Cardiac septum (tissue), 1 donor: ENCODE measurements at places on chromosomes 5 and 9. TPM values are rescaled to one million over a fixed set of nuclear protein-coding genes. Genes with fewer than 3 reads are reported as not detected.
A peak's percentile ranks its signal among the peaks of the same experiment; 100 is the strongest.

DNA sequence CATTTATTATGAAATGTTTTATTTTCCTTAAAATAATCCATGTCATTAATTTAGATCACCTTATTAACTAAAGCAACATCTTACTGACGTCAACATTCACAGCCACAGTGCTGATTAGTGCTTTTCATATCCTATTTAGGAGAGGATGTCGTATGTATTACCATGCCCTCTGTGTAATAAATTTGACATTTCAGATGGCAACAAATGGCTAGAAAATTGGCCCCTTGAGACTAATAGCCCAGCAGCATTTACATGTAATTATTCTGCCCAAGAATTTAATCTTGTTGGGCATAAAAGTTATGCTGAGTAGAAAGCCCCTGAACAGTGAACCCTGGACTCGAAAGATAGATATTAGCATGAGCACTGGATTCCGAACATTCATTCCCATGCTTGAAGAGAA, 391.2 kb downstream of the PRELID2 start:
- DNase-seq: no peak

INSL4 gene
- total RNA-seq: not detected

- DNase-seq: no peak
Observed at GRCh38 chr5:2111569-2112105, 228.9 kb upstream of the IRX4 start.

RELL2 gene
- 0.70 TPM for total RNA-seq

ELOVL7 gene
- total RNA-seq: 0.97 TPM

KCNT1 gene
- 1.2 TPM for total RNA-seq

DNA sequence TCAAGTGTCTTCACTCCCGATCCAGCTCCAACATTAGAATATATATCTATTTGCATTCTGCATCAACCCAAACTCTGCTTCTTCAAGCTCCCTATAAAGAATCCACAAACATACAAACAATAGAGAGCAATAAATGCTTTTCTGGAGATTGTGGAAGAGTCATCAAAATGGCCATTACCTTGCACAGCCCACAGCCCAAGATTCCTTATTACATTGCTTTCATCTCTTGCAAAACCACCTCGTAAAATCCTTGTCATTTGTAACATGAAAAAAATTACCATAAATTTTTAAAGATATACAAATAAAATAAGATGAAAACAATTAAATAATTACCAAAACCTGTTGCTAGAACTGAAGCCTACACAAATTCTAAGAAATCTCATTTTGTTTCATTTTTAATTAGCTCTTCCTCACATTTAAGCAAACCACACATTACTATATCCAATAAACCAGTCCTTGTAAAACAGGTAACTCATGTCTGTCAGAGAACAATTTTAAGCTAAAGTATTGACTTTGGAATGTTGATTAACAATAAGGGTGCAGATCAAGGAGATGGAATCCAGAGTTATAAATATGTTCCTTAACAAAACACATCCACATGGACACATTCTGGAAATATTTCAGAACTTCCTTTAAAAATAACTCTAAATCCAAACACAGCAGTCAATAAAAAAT, 7.1 kb downstream of the SPINK9 start:
- DNase-seq: no peak

DNA sequence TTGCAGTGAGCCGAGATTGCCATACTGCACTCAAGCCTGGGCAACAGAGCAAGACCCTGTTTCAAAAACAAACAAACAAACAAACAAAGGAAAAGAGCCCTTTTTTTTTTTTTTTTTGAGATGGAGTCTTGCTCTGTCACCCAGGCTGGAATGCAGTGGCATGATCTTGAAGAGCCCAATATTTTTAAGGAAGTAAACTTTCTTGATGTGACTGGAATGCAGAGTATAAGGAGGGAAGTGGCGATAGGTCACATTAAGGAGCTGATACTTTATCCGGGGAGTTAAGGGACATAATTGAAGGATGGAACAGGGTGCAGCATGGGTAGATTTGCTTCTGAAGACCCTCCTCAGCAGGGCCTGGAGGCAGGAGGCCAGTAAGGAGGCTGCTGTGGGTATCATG, 13.0 kb downstream of the NAIF1 start:
- DNase-seq: no peak

DNA sequence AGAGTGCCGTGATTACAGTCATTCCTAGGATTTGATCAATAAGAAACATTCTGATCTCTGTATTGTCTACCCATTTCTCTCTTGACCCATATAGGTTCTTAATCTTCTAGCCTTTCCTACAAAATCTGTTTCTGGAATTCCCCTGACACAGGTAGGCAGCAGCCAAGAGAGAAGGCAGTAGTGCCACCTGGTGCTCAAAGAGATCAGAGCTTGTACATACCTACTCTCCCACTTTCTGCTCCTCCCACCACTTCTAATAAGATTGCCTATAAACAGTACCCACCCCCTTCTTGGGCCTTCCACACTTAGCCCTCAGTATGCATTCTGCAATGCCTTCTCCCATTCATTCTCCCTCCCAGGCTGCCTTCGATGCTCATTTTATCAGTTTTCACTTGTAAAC, 117.4 kb upstream of the RORB start:
- no peak for DNase-seq

LEAP2 gene
- 2.2 TPM for total RNA-seq

GRCh38 chr9:85716031-85716877, 25.5 kb downstream of the AGTPBP1 start:
- DNase-seq: no peak

CDX1 gene
- 0.16 TPM for total RNA-seq

DNA sequence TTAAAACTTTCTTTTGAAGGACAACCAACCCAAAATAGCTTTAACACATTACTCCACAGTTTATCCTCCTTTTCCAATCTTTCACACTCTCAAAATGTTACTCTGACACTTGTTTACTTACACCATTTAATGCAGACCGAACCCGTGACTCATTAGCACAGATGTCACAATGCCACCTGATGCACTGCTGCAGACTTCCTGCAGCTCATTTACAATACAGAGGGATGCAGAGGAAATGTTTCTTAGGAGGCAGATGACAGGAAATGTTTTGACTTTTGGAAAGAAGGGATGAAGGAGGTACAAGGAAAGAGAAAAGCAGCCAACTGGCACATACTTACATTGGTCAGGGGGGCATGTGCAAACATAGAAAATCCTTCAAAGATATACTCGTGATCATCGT, 39.0 kb downstream of the DROSHA start:
- no peak for DNase-seq

CDH9 gene
- total RNA-seq: not detected

PCDHA9 gene
- total RNA-seq: 0.03 TPM

DNA sequence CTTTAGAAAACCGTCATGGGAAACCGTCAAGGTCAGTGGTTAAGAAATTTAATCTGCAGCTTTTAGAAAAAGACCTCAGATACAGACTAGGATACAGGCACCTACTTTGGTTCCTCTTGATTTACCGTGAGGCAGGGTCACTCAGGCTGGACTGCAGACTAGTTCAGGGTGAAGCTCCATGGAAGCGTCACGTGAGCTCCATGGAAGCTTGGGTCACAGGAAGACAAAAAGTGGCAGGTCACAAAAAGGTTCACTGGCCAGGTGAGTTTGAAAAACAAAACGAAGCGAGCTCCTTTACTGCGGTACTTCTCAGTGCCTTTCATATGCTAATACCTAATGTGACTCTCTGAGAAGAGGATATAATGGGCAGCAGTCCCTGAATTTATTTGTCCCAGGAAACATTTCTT, 43.0 kb downstream of the PRRC2B start:
- no peak for DNase-seq

PCDHB12 gene
- 1.1 TPM for total RNA-seq

GRCh38 chr5:59873113-59873512, 20.4 kb downstream of the PDE4D start:
- no peak for DNase-seq

DNA sequence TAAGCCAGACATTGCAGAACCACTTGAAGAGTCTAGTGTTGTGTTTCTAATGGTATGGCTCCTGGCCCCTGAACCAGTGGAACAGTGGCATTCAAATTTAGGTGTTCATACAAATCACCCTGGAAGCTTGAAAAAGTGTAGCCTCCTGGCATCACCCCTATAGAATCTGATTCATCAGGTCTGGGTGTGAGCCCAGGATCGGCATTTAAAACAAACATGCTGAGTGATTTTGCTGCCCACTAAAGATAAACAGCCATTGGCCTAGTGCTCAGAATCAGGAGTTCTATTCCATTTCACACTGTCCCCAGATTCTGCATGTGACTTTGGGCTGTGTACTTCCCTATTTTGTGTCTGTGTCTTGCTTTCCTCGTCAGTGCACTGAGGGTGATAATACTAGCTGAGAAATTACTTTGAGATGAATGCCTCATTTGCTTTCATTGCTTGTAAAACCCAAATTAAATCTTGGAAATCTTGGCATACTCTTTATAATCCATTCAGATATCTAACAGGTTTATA, 241.5 kb upstream of the CLINT1 start:
- no peak for DNase-seq

DNA sequence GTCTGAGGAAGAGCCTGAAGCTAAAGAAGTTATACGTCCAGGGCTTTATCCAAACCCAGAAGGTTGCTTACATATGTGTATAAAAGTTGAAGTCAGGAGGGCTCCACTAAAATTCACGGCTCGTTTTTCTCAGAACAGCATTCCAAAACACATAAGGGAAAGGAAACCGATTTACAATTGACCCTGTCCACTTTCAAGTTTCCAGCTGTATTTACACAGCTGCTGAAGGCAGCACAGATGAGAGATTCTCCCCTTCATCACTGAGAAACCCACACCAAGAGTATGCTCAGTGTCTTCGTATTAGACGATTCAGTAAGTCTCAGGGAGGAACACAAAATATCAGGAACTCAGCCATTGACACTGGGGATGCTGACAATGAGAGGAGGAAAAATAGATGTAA, 5.9 kb upstream of the NREP start:
- DNase-seq: no peak

MARCHF11 gene
- total RNA-seq: 1.3 TPM

DNA sequence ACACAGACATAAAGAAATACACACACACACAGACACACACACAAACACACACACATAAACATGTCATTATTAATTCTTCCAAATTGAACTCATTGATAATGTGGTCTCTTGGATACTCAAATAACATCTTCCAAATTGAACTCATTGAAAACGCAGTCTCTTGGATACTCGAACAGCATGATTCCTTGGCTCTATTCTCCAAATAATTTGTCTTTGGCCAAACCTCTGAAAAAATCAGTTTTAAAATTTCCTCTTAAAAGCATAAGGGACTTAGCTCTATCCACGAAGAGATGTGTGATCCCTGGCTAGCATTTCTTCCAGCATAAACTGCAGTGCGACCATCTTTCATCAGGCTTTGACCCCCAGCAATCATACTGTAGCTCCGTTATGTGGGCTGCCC, 296.6 kb downstream of the IRX2 start:
- no peak for DNase-seq

SEMA4D gene
- 21.4 TPM for total RNA-seq

GRCh38 chr5:44945743-44946142, 137.0 kb downstream of the MRPS30 start:
- no peak for DNase-seq

- peak; percentile 87 for DNase-seq
Observed at GRCh38 chr9:113523421-113524141, 60.1 kb downstream of the RGS3 start.

DNA sequence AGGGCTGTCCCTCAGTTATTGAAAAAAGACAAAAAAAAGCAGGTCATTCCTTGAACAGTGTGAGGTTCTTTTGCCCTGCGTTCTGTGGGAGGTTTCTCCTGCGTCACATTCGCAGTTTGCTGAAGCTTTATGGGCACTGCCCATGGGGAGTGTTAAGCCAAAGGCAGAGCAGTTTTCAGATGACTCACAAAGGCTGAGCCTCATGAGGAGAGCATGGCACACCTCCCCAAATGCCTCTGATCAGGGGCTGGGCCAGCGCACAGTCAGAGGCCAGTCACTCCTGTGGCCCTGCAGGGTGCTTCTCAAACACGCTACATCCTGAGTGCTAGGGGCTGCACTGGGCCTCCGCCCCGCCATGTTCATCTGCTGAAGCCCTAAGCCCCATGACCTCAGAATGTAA, 38.4 kb downstream of the IRX1 start:
- DNase-seq: no peak

- DNase-seq: no peak
Observed at GRCh38 chr5:22693121-22693520, 160.0 kb downstream of the CDH12 start.

GRCh38 chr5:109485030-109485429, 75.3 kb upstream of the PJA2 start:
- no peak for DNase-seq

GRCh38 chr9:95137587-95138145, 179.8 kb downstream of the FANCC start:
- no peak for DNase-seq

DNA sequence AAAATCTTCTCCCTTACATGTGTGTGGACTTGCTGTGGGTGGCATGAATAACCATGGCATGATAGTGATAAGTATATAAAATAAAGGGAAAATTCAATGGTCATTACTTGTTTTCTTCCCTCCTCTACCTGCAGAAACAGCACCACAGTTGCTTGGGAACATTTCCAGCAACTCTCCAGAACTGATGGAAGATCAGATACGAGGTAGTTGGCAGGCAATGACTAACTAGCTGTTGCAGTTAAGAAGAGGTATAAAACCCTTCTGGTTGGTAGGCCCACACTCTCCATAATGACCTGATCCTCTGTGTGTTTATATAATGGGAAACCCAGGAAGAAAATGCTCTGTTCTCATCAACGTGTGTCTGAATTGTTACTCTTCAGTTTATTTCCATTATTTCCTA, 185.9 kb downstream of the SYK start:
- DNase-seq: no peak

DNA sequence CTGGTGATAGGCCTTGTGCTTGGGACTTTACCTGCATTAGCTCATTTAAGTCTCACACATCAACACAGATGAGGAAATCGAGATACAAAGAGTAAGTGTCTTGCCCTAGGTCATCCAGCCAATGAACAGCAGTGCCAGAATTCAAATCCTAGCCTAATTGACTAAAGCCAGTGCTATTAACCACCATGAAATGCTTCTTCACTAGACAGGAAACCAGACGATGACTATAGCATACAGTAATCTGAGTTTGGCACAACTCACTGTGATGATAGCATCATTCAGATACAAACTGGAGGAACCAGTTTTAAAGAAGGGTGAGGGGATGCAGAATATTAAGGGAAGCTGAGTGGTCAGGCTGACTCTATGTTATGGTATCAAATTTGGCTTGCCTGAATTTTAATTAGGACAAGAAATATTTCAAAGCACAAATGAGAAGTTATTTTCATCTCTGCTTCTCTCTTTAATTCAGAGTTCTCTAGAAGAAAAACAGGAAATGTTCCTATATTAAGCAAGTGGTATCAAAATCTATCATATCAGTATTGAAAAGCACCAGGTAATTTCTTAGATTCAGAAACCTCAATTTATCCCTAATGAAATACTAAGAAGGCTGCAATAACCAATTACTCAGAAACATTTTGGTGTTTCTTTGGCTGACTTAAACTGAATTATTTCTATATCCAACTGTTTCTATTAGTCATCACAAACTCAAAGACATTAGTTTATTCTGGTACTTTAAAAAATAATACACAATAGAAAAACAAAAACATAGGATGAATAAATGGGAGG, 147.0 kb upstream of the RASA1 start:
- no peak for DNase-seq
